ENCODE measurements at places on chromosomes 4 and X.

DNA sequence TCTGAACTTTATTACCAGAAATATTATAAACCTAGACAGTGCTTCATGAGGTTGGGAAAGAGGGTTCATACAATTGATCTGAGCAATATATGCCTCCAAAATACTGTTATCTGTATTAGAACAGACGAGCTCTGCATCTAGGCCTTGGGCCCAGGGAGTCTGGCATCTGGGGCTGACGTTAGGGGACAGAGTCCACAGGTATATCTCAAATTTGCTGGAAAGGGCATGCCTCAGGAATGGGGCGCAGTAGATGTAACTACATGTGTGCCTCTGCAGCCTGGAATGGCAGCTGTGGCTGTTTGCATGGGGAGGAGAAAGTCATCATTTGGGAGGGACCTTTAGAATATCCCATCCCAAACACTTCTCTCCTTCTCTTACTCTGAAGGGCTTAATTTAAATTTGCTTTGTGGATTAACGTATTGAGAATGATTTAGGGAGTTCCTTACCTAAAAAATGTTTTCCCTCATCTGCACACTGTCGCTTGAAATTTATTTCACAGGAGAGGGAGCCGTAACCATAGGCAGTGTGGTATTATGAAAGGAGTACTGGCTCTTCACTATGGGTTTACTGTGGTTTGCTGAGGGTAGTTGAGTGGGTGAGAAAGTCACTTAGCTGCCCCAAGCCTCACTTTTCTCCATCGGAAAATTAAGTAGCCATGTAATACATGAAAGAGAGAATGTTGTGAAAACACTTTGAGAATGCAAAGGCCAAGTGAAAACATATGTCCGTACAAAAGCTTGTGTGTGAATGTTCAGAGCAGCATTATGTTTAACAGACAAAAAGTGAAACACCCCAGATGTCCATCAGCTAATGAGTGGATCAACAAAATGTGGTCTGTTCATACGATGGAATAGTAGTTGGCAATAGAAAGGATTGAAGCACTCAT is 5.9 kb downstream of the ADD1 start:
- no peak for DNase-seq

DNA sequence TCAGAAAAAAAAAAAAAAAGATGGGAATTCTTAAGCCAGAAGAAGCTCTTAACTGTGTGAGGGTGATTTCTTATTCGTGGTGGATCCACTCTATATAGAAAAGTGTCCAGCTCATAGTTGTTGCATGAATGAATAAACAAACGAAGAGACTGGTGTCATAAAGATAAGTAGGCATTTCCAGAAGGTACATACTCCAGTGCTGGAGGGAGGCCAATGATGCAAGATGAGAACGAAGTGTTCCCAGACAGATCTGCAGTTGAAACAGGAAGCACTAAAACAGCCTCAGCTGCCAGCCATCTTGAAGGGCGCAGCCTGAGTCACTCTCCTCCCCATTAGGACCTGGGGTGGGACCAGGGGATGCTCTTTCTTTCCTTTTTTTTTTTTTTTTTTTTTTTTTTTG is 47.4 kb upstream of the HOPX start:
- DNase-seq, result no peak

DNA sequence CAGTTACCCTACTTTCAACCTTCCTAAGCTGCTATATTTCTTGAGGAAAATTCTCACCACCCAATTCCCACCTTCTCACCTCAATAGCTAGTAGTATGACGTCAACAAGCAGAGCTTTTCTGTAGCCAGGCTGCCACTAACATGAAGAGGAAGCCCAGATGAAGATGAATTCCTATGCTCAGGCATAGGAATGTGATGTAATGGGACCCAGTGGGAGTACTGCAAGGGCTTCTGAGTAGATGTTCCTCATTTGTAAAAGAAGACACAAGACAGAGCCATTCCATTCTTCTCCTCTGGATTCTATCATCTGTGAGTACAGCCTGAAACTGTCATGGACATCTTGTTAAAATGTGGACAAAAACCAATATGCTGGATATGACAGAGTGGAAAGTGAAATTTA is 81.6 kb upstream of the KLF3 start:
- DNase-seq, result no peak

DNA sequence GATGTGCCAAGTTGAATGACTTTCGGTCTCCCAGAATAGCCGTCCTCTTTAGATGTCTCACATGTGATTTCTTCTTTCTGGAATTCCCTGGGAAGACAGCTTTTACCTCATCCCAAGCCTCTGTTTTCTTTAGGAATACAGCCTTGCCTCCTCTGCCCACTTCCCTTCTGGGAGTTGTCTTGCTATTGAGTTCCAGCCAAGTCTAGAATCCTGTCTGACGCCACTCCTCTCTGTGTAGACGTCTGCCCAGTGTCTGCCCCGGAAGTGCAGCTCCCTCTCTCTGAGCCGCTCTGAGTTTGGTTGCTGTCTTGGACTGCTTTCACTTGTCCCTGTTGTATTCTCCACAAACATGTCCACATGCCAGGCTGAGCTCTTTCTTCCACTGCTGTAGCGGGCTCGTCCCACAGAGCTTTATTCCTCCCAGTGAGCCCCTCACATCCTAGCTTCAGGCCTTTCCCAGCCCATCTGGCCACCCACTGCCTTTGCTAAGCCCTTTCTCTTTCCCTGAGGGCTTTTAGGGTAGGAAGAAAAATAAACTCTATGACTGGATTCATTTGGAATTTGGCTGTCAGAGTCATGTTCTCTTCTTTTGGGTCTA is 9.0 kb upstream of the IGFBP7 start:
- no peak for DNase-seq

DNA sequence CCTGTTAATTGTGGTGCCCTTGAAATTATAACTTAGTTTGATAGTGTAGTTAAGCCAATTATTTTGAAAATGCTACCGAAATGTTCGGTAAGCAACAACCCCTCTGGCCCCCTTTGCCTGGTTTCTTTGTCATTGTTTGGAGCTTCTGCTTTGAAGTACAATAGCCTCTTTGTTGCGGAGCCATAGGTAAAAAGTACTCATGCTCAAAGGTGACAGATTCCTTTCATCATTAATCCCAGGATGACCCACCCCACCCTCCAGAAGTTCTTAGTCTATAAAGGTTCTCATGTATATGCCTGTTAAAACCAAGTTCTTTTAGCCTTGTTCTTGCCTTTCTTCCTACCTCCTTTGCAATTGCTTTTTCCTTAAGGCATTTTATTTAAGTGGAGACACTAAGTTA is 42.4 kb upstream of the SMARCAD1 start:
- DNase-seq, result peak; percentile 46

GRCh38 chrX:70762285-70762684 is 146.2 kb downstream of the TEX11 start:
- no peak for DNase-seq

GRCh38 chr4:13530823-13531624 is 13.3 kb downstream of the NKX3-2 start:
- DNase-seq, result peak; percentile 94

DNA sequence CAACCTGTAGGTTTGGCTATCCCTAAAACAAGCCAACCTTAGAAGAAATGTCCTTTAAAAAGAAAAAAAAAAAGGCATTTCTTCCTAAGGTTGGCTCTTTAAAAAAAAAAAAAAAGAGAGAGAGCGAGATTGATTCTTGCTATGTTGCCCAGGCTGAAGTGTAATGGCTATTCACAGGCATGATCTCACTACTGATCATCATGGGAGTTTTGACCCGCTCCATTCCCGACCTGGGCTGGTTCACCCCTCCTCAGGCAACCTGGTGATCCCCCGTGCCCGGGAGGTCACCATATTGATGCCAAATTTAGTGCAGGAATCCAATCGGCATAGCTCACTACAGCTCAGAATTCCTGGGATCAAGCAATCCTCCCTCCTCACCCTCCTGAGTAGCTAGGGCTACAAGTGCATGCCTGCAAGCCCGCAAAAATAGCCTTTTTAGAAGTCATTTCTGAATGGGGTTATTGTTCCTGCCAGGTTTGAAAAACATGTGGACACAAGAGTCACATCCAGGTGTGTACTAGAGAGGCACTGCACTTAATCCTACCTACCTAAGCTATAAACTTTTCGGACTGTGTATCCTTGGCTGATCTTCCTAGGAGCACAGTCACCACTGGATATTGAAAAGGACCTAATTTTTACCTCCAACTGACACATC is 61.4 kb upstream of the ZCCHC13 start:
- no peak for DNase-seq

- DNase-seq, result no peak
Measured at GRCh38 chrX:111431001-111431400, 19.0 kb upstream of the DCX start.

DNA sequence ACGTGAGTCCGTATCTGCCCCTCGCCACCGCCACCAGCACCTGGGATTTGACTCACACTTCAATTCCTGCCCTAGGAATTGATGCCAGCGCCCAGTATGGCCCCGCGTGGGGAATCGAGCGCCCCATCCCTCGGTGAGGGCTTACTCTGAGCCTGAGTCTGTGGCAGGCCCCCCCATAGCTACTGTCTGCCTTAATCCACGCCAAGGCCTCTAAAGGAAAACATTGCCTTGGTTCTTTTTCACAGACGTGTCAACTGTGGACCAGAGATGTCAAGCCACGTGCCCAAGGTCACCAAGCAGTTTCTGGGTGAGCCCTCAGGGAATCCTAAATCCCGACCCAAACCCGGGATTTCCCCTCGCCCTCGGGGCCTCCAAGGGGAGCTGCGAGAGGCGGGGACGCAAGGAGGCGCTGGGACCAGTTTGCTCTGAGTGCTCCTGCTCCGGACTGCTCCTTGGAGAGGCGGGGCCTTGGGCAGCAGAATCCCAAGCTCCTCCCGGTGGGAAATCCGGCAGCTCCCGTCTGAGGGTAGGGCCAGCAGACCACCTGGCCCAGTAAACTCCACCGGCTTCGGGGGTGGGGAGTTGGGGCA is 12.9 kb downstream of the MSX1 start:
- DNase-seq, result peak; percentile 89

DNA sequence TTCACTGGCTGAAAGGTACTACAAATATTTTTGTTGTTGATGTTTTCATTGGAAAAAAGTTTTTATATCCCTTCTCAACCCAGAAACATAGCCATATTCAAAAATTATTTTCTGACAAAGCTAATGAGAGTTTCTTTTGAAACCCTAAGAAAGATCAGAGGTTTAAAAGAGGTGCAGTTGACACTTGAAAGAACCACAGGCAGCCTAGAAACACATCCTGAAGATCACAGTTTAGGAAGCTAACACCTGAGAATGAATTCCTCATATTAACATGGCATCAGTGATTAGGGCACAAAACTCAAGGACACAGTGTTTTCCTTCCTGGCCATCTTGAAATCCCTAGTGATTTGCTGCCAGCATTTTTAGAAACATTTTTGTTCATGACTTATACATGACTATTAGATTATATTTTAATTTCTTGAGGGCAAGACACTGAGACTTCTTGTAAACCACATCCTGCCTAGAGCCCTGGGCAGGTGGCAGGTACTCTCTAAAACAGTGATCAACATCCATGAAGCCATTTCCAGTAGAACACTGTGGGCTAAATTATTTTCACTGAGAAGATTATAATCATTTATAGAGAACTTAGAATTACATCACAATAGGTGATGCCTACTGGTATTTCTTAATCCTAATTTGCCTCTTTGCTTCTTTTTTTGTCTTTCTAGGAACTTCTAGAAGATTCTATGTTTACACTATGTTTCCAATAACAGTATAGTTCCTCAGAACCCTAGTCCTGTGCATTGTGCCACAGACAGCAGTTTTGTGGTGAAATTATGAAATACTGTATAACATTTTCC is 80.0 kb downstream of the ARSJ start:
- DNase-seq, result no peak

- peak; percentile 74 for DNase-seq
Measured at GRCh38 chrX:102950908-102951866, 14.1 kb downstream of the RAB40AL start.

DNA sequence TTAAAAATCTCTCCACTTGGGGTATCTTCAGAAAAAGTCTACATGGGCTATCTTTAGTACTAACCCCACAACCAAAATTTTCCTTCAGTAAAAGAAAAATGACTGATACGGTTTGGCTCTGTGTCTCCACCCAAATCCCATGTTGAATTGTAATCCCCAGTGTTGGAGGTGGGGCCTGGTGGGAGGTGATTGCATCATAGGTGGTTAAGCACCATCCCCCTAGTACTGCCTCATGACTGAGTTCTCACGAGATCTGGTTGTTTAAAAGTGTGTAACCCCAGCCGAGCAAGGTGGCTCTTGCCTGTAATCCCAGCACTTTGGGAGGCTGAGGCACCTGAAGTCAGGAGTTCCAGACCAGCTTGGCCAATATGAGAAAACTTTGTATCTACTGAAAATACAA is 66.8 kb downstream of the USP46 start:
- DNase-seq, result no peak

DNA sequence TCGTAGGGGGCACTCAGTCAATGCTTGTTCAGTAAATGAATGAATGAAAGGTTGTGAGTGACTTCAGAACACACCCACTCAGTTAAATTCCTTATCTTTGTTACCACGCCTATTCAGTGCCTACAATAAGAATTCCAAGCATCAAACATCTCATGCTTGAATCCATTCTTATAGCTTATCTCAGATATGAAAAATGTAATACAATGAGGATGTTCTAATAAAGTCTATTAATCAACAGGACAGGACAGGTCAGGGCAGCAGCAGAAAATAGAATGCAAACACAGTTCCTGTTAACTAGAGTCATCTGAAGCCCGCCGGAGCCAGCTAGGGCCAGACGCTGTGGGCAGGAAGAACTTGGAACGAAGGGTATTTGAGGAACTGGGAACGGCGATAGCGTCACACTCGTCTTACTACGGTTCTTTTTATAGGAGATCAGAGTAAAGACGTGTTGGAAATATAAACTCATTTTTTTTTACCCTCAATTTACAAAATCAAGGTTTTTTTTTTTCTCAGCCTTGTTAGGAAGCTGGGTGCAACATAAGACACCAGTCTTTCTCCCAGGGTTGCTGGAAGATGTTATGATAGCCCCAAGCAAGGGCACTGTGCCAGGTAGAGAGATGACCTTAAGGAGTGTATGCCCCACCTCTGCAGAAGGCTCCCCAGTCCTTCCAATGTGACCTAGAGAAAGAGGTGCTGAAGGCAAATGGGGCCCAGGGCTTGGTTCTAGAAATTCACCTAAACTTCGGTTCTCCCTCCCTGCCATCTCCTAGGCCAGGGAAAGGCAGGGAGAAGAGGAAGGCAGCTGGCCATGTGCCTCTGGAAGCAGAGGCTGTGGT is 48.3 kb downstream of the SEL1L3 start:
- DNase-seq, result no peak

DNA sequence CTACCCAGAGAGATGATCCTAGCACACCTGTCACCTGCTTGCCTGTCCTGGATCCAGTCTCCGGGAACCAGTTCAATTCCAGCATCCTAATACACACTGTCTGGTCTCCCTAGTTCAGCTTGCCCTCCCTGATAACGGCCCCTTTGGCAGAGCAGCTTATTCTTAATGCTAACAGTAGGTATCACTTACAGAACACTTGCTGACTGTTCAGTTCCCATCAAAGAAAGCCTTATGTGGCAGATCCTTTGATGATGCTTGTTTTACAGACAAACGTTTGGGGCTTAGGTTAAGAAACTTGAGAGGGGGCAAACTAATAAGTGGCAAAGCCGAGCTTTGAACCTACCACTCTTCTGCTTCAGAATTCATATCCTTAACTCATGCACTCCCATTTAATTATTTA is 890 bp downstream of the RASSF6 start:
- no peak for DNase-seq
